ENCODE measurements at places on chromosomes 6 and 20.
A peak's percentile ranks its signal among the peaks of the same experiment; 100 is the strongest.

GRCh38 chr6:163436843-163437242, 22.3 kb downstream of the QKI start:
- DNase-seq = no peak

- no peak for DNase-seq
Observed at GRCh38 chr6:140175486-140175885, 801.0 kb upstream of the CITED2 start.

DNA sequence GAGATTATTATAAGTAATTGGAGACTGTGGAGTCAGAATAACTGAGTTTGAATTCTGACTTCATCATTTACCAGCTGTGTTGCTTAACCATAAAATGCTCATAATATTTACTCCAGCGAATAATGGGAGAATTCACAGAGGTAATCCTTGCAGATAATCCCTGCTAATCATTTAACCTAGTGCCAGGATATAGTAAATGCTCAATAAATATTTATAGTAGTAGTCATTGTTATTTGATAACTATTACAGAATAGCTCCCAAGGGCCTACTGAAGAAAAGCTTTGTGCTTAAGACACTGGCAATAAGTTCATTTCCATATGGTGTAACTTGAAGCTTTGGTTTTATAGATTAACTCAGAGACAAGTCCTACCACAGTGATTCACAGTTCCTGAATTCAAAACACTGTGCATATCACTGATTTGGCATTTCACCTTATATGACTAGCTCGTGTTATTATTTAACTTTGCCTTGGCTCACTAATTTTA, 208.8 kb upstream of the PLCB4 start:
- DNase-seq = no peak

DNA sequence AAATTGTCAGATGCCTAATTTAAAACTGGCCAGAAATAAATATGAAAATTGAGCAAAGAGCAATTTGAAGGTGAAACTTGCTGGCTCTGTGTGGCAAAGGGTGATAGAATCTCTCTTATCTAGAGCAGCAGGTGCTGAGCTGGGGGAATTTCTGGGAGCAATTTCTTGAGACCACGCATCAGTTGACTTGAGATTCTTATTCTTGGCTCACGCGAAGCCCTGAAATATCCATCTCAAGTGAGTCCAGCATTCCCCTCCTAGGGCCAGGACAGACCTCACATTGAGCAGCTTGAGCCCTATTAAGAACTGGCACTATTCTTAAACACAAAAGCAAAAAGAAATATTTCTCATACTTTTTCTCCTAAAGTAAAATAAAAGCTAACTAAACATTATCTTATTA, 66.3 kb downstream of the MAP7 start:
- no peak for DNase-seq

DNA sequence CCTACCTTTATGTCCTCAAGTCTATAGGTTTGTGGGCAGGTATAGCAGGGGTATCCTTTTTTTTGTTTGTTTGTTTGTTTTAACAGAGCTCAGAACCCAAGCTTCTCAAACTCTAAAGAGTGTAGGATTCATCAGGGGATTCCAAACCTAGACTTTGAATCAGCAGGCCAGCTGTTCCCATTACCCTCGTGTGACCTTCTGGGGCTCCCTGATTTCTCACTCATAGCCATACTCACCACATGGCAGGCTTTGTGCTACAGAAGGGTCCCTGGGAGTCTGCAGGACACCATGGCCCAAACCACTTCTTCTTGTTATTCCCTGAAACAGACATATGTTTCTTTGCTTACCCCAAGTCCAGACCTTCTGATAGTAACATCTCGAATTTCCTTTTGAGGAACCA, 350.8 kb upstream of the TSHZ2 start:
- DNase-seq = no peak

DNA sequence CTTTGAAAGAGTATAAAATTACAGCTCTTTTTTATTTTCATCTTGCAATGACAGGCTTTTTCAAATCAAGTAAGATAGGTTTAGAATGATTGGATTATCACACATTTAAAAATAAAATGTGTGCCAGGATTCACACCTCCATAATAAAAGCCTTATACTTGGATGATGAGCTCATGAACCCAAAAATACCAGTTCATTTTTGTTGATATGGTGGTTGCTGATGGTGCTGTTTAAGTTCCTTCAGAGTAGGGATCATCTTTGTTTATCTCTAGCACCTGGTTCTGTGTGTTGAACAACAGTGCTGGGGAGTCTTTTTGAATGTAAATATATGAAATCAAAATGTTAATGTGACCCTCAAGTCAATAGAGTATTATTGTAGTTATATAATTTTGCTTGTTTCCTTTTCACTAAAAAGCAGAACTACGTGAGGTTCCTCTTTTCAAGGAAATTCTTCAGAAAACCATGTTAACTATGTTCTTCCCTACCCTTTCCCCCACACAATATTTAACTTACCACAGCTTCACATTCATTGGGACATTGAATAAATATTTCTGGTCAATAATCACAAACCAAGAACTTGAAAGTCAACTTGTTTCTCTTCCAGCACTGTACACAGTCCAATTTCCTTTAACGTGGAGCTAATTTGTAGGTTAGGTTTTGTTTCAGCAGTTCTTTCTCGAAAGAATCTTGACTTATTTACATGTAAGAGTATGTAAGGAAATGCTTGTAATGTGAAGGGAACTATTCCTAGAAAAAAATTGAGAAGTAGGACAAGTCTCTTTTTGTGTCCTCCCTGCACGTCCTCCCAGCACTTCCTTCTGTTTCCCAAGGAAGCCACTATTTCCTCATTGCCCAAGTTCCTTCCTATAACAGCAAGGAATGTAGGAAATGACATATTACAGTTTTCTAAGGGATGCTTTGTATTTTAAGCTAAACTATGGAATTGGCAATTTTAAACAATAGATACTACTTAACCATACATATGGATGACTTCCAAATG, 945.9 kb upstream of the CITED2 start:
- DNase-seq = no peak

- DNase-seq = no peak
Observed at GRCh38 chr20:60559462-60559861, 601.2 kb downstream of the CDH26 start.

- no peak for DNase-seq
Observed at GRCh38 chr20:6184086-6184485, 61.3 kb upstream of the FERMT1 start.

DNA sequence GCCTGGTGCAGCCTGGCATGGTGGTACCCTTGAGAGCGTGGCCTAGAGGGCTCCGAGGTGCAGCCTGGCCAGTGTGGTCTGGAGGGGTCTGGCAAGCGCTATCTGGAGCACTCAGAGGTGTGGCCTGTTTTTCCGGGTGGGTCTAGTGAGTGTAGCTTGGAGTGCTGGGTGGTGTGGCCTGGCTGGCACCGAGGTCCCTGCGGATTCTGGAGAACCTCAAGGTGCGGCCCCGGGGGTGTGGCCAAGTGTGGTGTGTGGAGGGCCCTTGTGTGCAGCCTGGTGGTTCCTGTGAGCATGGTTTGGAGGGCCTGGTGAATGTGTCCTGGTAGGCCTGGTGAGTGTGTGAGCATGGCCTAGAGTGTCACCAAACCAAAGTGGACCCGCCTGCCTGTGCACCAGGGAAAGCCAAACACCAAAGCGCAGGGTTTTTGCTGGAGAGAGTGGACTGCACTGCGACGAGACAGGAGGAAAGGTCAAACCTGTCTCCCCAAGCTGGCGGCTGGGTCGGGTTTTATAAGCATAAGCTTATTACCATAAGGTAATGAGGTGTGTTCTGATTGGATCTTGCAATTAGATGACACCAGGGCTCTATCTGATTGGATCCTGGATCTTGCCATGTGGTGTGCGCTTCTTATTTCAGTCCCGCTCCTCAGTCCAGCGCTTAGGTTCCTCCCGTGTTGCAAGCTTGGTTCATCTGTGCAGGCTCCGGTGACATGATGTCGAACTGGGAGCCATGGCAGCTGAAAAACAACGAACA, 35.7 kb downstream of the IGF2R start:
- DNase-seq = no peak

- no peak for DNase-seq
Observed at GRCh38 chr6:33935439-33936080, 131.8 kb upstream of the MLN start.

- DNase-seq = no peak
Observed at GRCh38 chr6:25173951-25174474, 105.2 kb upstream of the CARMIL1 start.

GRCh38 chr20:52783769-52784168, 188.4 kb upstream of the TSHZ2 start:
- no peak for DNase-seq

- DNase-seq = no peak
Observed at GRCh38 chr6:24125980-24126379, at the start of gene NRSN1. Gene NRSN1 (plus strand): TSS chr6:24126215. CDS start chr6:24134328, 8,113 bp downstream.

- DNase-seq = no peak
Observed at GRCh38 chr6:25278261-25278913, 787 bp upstream of the CARMIL1 start.

DNA sequence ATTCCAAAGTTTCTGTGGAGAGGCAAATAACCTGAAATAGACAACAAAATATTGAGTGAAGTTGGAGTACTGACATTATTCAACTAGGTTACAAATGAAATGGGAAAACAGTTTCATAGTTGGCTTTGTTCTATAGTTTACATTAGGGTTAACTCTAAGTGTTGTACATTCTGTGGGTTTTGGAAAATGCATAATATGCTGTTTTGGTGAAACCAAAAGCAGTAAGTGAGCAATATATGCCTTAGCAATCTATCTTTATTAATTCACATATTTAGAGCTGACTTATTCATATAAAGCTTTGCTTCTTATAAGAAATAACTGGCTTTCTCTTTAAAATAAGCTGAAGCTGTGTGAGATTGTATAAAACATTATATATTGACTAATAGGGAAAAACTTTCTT, 157.5 kb upstream of the AHI1 start:
- no peak for DNase-seq

DNA sequence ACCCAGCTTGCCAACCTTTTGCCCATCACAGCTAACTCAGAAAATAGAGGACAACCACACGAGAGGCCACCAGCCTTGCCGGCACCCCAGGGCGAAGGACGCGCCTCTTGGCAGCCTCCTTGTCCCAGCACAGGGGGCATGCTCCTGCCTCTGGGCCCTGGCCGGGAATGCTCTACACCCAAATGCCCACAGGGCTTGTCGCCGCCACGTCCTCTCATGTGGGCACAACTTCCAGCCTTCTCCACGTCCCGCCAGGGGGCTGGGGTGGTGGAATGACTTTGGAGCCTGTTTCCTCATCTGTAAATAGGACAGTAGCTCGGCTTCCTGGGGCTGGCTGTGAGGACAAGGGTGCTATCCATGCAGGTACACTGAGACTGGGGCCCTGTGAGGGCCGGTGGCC, 152.4 kb upstream of the MLN start:
- no peak for DNase-seq

DNA sequence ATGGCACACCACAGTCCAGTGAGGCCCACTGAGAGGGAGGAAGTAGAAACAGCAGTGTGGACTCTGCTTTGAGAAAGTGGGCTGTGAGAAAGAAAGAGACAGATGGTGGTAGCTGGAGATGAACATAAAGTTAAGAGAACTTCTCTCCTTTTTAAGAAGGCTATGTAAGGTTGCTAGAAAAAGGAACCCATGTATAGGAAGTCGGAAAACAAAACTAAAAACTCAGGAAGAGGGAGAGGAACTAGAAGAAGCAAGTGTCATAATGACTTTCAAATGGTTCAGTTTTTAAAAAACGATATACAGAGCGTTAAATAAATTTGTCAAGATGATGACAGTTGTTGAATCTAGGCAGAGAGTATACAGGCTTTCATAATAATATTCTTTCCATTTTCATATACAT, 25.4 kb upstream of the GMNN start:
- no peak for DNase-seq

DNA sequence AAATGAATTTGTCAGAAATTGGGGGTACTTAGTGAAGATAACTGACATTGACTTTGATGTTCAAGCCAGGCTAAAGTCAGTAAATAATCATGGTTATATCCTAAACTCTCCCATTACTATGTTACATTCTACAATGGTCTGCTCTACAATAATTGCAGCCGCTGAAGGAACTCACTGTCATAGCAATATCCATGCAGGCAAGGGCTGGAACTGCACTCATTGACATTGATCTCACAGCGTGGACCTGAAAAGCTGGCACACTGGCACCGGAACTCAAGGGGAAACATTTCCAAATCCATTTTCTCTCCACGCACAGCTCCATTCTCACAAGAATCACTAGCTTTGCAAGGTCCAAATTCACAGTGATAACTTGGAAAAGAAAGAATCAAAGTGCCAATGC, 702.7 kb downstream of the EYS start:
- no peak for DNase-seq

DNA sequence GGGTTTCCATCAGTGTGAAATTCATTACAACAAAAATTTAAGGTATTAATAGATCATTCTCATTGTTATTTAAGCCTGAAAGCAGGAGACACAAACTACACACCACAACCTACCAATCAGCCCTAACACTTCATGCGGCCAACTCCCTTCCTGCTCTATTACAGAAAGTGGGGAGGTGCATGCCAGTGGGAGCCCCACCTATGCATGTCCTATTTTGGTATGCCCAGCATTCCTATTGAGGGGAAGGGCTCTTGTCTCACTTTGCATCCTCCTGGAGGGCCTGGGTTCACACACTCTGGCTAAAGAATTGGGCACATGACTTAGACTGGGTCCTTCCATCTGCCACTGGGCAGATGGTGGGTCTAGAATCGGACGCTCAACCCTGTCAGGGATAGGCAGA, 450.0 kb downstream of the PTPRT start:
- DNase-seq = no peak

- DNase-seq = peak; percentile 37
Observed at GRCh38 chr6:21594416-21595281, 1.1 kb downstream of the SOX4 start.

- DNase-seq = no peak
Observed at GRCh38 chr6:85641522-85641896, 1.2 kb downstream of the SYNCRIP start.

- no peak for DNase-seq
Observed at GRCh38 chr6:139712830-139713229, 338.4 kb upstream of the CITED2 start.

GRCh38 chr6:77686931-77687330, 34.1 kb downstream of the MEI4 start:
- DNase-seq = no peak

DNA sequence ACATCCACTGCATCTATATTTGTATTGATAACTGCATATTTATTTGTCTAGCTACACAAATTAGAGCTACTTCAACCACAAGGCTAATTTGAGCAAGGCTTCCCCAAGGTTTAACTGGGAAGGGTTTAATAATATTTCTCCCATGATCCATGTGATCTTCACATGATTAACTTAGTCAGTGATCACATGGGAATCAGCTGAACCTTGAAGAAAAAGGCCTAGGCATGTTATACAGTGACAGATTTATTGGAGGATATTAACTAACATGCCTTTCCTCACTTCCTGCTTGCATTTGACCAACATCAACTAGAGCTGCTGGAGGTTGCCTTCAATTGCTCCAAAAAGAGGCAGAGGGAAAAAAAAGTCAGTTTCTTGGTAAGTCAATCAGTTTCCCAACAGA, 417.0 kb downstream of the HAO1 start:
- DNase-seq = no peak

- DNase-seq = no peak
Observed at GRCh38 chr20:41989935-41990635, 371.9 kb upstream of the CHD6 start.

- DNase-seq = no peak
Observed at GRCh38 chr6:142345261-142345660, 43.5 kb downstream of the ADGRG6 start.

GRCh38 chr6:138680085-138680484, 93.5 kb upstream of the CCDC28A start:
- DNase-seq = no peak

All from activated CD8-positive, alpha-beta memory T cell treated with anti-CD3 and anti-CD28 coated beads, Interleukin-2, amount 50 U/mL, for 4 hours (primary cell).